Bronchial smooth muscle cell (primary cell): ENCODE measurements at places on chromosomes 4 and X. TPM values are rescaled to one million over a fixed set of nuclear protein-coding genes. Genes with fewer than 3 reads are reported as not detected.

Gene GLRA3
- total RNA-seq: not detected in 2 replicates

Gene CT47B1
- total RNA-seq: not detected in 2 replicates

Gene NDUFA1
- 140 and 172 TPM in 2 replicates for total RNA-seq

Gene RIPPLY1
- not detected in 2 replicates for total RNA-seq

Gene TMPRSS11A
- not detected in 2 replicates for total RNA-seq
